ENCODE measurements at places on chromosomes 16 and 17.
A peak's percentile ranks its signal among the peaks of the same experiment; 100 is the strongest.

DNA sequence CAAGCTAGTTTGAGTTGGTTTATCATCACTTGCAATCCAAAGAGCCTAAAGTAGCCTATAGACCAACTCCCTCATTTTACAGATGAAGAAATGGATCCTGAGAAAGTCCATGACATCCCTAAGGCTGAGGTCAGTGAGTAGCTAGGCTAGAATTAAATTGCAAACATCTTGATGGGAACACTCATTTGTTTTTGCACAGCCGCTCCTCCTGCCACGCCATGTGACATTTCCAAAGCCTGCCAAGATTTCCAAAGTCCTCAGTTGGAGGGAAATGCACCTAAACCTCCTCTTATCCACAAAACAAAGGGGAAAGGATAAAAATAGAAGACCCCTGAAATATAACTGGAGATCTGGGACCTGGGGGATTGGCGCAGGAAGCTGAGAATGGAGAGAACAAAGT is 15.0 kb downstream of the TMEM92 start:
- DNase-seq, result no peak

- DNase-seq, result no peak
Measured at GRCh38 chr16:81486540-81487061, 42.0 kb downstream of the CMIP start.

GRCh38 chr17:44188576-44189403 is 2.0 kb downstream of the TMUB2 start:
- no peak for DNase-seq

- no peak for DNase-seq
Measured at GRCh38 chr17:27226611-27227230, 67.2 kb upstream of the WSB1 start.

GRCh38 chr17:51435171-51435552 is 174.8 kb downstream of the UTP18 start:
- DNase-seq, result no peak

DNA sequence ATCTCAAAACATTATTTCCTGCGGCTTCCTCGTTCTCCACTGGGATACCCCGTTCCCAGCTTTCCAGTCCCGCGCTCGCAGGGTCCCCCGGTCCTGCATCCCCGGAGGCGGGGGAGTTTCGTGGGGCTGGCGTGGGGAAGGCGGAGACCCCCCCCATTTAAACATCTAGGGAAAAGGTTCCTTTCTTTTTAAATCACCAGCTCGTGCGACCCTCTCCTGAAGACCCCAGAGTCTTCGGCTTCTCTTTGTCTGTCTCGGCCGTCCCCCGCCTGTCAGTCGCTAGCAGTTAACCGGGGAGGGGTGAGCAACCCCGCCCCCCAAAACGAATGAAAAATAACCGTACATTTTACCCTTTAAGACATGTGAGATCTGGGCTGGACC is 473 bp upstream of the IGF2BP1 start:
- no peak for DNase-seq

DNA sequence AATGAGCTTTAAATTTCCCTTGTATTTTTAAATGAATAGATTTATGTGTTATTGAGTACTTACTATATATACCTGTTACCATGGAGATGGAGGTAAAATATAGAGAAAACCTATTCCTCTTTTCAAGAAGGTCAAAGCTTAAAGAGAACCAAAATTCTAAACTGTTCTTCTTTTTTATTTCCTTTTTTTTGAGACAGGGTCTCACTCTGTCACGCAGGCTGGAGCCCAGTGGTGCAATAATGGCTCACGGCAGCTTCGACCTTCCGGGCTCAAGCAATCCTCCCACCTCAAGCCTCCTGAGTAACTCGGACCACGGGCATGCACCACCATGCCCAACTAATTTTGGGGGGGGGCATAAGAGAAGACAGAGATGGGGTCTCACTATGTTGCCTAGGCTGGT is 25.0 kb upstream of the TMEM97 start:
- no peak for DNase-seq

- no peak for DNase-seq
Measured at GRCh38 chr17:80770881-80771611, 220.6 kb upstream of the CHMP6 start.

- DNase-seq, result peak; percentile 69
Measured at GRCh38 chr16:53518550-53519416, 15.8 kb upstream of the AKTIP start.

GRCh38 chr17:16013943-16014407 is 14.4 kb downstream of the TTC19 start:
- DNase-seq, result no peak

GRCh38 chr17:70820276-70820675 is 650.9 kb downstream of the KCNJ2 start:
- DNase-seq, result no peak

DNA sequence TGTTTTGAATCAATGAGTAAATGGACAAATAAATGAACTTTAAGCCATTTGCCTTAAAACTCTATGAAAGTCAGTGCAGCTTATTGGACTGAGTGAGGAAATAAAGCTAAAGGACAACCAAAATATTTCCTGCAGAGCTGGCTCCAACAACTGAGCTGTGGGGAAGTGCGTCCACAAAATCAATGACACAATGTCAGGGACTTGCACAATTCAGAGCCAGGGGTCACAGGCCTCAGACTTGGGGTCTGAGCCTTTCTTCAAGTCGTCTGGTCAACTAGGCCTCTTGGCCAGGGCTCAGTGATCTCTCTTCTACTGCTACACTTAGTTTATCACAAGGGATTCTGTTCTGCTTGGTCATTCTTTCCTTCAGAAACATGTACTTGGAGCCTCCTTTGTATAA is 26.2 kb upstream of the RHBDL3 start:
- DNase-seq, result no peak

DNA sequence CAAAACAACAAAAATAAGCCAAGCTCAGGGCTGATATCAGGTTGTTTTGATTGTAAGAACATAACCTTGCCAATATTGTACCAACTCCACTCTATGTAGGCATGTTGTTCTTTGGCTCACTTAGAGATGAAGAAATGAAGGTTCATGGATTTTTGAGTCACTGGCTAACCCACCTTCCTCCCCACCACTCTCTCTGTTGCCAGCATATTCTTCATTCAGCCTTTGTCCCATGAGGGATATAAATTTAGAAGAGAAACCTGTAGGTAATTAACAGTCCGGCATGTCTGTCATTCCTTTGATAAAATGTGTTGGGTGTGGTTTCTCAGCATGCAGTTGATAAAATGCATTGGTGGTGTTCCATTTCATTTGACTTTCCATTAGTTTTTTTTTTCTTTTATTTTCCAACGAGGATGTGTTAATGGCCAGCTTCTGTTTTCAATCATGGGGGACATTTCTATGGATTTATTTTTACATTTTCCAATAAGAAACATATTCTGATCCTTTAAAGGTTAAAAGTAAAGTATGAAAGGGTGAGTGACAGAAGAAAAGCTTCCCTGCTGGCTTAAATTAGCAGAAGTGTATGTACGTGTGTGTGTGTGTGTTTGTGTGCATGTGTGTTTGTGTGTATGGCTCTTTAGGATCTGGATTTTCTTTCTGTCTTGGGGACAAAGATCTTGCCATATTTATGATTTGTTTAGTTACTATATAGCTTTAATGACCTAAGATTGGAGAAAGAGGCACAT is 166.2 kb upstream of the KCNJ16 start:
- no peak for DNase-seq

- DNase-seq, result peak; percentile 29
Measured at GRCh38 chr17:40551091-40551878, 14.0 kb downstream of the CCR7 start.

DNA sequence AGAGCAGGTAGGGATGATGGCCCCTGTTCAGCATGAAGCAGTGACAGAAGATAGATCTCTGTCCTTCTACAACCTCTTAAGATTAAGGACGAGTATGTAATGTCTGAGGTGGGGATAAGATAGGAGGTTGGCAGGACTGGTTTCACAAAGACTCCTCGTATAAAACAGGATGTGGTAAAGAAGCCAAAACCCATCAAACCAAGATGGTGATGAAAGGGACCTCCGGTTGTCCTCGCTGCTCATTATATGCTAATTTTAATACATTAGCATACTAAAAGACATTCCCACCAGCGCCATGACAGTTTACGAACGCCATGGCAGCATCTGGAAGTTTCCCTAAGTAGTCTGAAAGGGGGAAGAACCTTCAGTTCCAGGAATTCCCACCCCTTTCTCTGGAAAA is 27.3 kb downstream of the MIS12 start:
- DNase-seq, result no peak

GRCh38 chr16:50994995-50995394 is 156.1 kb downstream of the SALL1 start:
- DNase-seq, result no peak

GRCh38 chr16:26877421-26877820 is 189.3 kb upstream of the C16orf82 start:
- DNase-seq, result no peak

DNA sequence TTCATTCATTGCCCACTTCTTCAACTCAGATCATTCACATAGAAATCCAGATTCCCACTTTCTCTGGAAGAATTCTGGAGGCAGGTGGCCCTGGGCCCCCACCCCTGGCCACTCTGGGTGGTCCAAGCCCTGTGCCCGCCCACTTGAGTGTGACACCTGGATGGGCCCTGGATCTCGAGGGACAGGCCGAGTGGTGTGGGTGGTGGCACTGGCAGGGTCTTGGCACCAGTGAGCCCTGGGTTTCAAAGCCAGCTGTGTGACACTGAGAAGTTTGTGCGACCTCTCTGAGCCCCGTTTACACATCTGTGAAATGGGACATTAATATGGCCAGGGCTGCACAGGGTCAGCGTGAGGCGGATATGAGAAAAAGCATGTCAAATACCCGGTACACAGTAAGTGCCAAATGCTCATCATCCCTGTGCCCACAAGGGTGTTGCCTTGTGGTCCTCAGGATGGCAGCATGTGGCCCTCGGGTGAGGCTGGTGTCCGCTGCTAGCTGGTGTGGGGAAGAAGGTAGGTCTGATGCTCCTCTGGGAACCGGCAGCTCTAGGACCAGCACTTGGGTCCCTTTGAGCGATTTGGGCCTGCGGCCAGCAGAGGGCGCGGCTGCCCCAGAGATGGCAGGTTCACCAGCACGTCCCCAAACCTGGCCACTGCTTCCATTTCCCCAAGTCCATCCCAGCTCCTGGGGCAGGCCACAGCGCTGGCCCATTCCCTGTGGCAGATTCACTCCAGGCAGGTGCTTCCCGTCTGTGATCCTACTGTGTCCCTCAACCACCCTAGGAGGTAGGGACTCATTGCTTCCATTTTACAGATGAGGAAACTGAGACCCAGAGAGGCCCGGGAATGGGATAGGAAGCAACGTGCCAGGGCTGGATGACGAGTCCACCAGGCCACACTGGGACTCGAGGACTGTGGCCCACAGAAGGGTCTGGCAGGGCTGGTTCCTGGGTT is 3.6 kb downstream of the OSGIN1 start:
- peak; percentile 81 for DNase-seq

GRCh38 chr17:41647940-41648410 is 23.6 kb upstream of the KRT17 start:
- peak; percentile 95 for DNase-seq

- no peak for DNase-seq
Measured at GRCh38 chr16:83318390-83318789, 489.4 kb upstream of the HSBP1 start.

DNA sequence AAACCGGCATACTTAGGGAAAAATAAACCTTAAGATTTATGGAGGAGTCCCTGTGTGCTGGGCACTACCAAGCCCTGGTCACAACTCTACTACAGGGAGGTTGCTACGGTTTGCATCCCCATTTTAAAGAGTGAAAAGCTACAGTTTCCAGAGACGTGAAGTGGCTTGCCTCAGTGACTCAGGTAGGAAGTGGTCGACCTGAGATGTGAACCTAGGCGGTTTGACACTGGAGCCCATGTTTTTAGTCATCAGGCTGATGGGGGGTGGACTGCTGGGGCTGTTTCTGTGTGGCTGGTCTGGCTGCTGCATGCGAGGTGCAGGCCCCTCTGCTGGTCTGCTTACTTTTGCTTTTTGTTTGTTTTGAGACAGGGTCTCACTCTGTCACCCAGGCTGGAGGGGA is 6.6 kb downstream of the COX6A2 start:
- DNase-seq, result peak; percentile 54

DNA sequence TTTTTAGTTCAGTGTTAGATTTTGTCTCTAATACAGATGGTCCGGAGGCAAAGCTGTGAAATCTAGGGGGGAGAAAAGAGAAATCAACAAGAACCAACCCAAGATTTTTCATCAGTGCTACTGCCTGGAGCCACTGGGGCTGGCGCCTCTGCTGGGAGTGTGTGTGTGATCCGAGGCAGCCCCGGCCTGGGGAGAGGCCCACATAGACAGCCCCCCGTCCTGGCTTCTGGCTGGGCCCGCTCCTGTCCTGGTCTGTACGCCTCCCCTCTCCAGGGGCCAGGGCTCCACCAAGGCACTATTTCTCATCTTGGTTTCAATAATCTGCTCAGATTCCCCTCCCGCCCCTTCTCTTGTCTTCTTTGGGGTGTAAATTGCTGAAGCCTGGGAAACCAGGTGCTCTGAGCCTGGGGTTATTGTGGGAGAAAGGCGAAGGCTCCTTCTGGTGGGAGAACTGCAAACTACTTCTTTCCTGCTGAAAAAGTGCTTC is 7.8 kb downstream of the BAHCC1 start:
- DNase-seq, result no peak

- DNase-seq, result no peak
Measured at GRCh38 chr16:79593074-79593531, 7.4 kb downstream of the MAF start.

GRCh38 chr16:56279132-56279531 is 87.8 kb downstream of the GNAO1 start:
- peak; percentile 59 for DNase-seq

DNA sequence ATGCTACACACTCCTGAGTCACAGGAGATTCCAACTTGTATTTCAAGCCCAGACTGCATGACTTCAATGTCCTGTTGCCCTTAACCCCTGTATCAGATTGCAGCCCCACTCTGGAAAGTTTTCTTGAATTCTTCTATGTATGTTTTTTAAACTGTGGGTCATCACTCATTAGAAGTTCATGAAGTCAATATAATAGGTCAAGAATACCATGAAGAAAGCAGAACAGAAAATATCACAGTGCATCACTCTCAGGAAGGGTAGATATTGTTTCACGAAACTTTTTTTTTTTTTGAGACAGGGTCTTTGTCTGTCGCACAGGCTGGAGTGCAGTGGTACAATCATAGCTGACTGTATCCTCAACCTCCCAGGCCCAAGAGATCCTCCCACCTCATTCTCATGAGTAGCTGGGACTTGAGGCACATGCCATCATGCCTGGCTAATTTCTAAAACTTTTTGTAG is 20.5 kb downstream of the PRKCB start:
- DNase-seq, result no peak

- no peak for DNase-seq
Measured at GRCh38 chr17:41505809-41506767, 676 bp upstream of the KRT13 start.

- no peak for DNase-seq
Measured at GRCh38 chr16:85923153-85924021, 24.4 kb downstream of the IRF8 start.

- DNase-seq, result no peak
Measured at GRCh38 chr16:47617732-47618131, 156.6 kb downstream of the PHKB start.

- no peak for DNase-seq
Measured at GRCh38 chr16:1026057-1026783, 44.6 kb downstream of the SOX8 start.

Measured in activated CD4-positive, alpha-beta T cell treated with anti-CD3 and anti-CD28 coated beads, Interleukin-2, amount 50 U/mL, for 48 hours (primary cell).